Breast epithelium (tissue), 4 donors: ENCODE measurements at places on chromosomes 6 and 20.

DNA sequence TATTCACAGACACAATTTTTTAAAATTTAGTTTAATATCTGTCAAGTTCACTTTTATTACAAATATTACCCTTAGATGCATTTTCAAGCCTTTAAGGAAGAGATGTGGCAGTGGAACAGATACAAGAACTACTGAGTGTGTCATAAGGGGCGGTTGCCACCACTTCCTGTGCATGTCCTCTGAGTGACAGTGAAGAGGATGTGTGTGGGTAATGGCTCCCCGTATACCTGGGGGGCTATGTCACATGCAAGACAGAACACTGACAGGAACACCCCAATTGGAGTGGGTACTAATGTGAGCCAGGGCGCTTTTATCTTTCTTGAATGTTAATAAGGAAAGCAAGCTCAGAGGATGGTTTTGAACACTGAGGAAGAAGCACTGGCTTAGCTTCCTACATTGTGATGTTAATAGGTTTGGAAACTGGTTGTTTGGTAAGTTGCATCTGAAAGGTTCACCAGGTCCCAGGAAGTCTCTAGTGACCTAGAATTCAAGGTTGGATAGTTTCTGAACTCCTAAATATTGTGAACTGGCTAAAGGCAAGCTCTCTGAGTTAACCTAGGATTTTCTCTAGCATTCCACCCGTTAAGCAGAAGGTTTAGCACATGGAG is 83.4 kb upstream of the ASF1A start:
- DNase-seq: peak; percentile 27

GRCh38 chr6:115770851-115771250 is 289.8 kb downstream of the FRK start:
- DNase-seq: no peak

DNA sequence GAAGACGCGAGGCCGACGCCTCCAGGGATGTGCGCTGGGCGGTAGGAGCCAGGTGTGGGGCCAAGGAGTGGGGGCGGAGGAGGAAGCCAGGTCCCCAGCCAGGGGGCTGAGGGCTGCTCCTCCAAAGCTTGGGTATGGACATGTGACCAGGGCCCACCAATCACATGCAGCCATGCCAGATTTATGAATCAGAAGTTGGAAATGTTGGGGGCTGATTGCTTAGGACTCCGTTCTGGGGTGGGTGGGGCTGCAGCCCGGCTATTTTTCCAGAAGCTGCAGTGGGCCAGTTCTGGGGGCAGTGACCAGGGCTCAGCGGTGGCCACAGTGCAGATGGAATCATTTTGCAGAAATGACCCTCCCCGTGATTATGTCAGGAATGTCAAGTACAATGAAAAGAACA is 96.0 kb downstream of the CEBPB start:
- DNase-seq: no peak

DNA sequence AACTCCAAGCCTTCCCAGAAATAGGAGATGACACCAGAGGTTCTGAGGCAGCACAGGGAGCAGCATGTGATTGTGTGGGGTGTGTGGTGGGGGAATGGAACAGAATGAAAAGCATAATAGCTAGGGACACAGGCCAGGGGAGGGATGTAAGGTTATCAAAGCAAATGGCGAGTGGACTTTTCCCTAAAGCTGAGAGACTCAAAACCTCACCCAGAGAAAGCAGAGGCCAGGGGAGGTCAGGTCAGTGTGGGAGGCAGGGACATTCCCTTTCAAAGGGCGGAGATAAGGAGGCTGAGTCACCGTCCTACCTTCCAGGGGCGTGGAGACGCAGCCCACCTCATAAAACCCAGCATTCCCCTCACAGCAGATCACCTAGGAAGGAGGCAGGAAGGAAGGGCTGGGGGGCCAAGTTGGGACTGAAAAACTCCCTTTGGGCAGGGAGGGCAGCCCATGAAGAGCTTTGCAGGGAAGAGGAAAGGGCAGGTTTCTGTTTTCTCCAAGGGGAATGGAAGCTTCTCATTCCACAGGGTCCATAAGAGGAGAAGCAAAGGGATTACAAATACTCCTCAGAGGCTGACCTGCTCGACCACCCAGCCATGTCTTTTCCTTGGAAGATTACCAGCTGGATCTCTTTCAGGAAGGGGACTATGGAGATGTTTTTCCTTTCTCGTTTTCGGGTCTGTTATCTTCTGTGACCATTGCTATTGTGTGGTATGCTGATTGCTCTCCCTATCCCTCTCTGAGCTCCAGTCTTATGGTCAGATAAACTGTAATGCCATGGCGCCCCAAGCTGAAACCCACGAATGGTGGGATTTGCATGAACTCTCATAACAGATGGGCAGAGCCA is 9.6 kb upstream of the LY6G5C start:
- no peak for DNase-seq

DNA sequence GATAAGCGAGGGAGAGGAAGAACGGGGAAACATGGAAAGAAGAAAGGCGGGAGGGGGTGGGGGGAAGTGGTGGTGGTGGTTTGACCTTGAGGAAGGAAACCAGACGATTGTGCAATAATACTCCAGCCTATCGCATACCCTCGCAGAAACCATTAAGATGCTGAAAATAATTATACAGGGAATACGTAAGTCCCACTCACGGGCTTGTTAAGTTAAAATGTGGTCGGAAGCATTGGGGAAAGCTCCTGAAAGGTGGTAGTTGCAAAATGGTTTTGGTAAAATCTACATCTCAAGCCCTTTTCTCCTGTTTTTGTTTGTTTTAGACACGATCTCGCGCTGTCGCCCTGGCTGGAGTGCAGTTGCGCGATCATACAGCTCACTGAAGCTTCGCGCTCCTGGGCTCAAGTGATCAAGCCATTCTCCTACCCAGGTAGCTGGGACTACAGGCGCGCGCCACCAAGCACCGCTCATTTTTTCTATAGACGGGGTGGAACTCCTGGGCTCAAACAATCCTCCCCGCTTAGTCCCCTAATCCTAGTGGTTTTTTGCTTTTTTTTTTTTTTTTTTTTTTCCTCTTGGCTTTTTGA is 128.9 kb upstream of the ZNF184 start:
- no peak for DNase-seq

- no peak for DNase-seq
Observed at GRCh38 chr6:22732176-22732970, 163.0 kb downstream of the HDGFL1 start.

DNA sequence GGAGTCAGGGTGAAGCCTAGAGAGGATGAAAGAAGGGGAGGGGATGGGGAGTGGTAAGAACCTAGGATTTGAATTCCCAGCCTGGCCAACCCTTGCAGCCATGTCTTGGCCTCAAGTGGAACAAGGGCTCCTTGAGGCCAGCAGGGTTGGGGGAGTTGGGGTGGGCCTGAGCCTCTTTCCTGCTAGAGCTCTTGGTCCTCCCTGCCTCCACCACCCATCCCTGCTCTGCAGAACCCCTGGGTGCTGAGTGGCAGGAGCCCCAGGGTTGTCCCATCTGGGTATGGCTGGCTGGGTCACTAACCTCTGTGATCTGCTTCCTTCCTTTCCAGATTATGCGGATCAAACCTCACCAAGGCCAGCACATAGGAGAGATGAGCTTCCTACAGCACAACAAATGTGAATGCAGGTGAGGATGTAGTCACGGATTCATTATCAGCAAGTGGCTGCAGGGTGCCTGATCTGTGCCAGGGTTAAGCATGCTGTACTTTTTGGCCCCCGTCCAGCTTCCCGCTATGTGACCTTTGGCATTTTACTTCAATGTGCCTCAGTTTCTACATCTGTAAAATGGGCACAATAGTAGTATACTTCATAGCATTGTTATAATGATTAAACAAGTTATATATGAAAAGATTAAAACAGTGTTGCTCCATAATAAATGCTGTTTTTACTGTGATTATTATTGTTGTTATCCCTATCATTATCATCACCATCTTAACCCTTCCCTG is 8.3 kb downstream of the VEGFA start:
- DNase-seq: no peak
